HTR-8/SVneo (cell line): ENCODE measurements at places on chromosomes 6 and 20.
A peak's percentile ranks its signal among the peaks of the same experiment; 100 is the strongest.

GRCh38 chr6:25311331-25311840 lies 32.2 kb downstream of the CARMIL1 start:
- peak; percentile 29 for DNase-seq

GRCh38 chr6:87738744-87739143 lies 36.7 kb upstream of the AKIRIN2 start:
- DNase-seq: no peak

DNA sequence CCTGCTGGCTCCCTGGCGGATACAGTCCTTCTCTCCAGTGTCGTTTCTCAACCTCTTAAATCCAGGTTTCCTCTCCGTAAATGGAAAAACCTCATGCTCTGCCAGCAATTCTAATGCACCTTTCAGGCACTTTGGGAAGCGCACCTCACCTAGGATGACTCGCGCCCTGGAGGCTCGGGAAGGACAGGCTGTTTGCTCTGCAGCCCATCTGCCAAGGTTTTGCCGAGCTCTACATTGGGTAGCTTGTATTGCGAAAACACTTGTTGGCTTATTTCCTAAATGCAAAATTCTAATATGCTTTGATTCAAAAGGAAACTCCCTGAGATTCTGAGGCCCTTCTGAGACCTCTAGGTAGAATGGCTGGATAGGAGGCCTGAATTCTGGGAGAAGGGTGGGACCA lies 102.6 kb upstream of the MLN start:
- DNase-seq: no peak

GRCh38 chr6:149935246-149935645 lies 6.6 kb upstream of the ULBP2 start:
- no peak for DNase-seq

DNA sequence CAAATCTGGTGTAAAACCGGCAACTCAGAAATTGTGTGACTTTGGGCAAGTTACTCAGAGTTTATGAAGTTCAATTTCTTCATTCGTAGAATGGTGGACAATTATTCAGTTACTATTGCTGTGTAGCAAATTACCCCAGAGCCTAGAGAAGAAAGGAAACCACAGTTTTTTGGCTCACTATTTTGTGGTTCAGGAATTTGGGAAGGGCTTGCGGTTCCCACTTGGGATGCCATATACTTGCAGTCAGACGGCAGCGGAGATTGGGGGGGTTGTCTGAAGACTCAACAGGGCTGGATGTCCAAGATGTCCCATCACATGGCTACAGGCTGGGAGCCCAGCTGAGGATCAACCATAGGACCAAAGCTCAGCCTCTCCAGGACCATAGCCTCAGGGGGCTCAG lies 108.1 kb downstream of the PCSK2 start:
- no peak for DNase-seq

- no peak for DNase-seq
Measured at GRCh38 chr20:51510936-51511605, 31.4 kb downstream of the NFATC2 start.

DNA sequence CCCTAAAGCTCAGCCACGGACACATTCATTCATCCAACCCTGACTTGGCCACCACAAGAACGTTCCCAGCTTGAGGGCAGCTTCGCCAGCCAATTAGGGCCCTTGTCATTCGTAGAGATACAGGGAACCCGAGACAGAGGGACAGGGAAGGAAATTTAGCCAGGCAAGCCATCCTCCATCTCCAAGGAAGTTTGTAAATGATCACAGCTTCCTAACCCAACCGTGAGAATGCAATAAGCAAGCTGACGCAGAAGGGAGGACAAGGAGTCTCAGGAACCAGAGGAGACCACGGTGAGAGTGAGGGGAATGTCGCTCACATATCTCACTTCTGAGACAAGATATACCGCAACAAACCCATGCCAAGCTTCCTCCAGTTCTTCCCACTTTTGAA lies 1.4 kb downstream of the TRAM2 start:
- DNase-seq: no peak

DNA sequence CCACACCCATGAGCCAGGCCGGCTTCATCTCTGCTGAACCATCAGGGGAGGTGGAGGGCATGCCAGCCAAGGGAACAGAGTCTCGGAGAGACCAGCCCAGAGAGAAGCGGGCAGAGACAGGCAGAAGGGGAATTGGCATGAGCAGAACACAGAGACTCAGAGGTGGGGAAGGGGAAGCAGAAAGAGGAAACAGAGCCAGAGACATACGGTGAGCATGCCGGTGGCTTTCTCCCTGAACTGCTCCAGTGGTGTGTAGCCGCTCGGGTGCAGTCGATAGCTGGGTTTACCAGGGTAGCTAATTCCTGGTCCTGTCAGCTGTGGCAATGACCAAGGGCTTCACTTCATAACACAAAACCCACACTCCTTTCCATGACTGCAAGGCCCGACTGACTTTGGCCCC lies 83.6 kb upstream of the CCDC167 start:
- no peak for DNase-seq
